ENCODE measurements at places on chromosomes 13 and 19.

DNA sequence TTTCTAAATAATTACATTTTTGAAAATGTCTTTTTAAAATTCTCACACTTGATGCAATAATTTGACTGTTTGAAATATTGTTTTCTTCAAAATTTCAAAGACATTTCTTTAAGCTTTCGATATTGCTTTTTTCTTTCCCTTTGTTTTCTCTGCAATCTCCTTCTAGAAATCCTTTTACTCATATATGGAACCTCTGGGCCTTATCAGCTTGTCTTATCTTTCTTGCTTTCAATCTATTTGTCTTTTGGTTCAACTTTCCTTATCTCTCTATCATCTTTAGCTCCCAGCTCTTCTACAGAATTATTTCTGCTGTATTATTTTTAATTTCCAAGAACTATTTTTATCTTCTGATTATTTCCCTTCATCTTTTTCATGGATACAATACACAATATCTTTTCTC is 80.7 kb upstream of the DIAPH3 start:
- H3K4me3 ChIP-seq = no peak overlapping the region
- no peak overlapping the region for H3K27ac ChIP-seq
- no peaks in the 10 kb centered on the region for H3K36me3 ChIP-seq
- no peaks in the 10 kb centered on the region for H3K27me3 ChIP-seq

DNA sequence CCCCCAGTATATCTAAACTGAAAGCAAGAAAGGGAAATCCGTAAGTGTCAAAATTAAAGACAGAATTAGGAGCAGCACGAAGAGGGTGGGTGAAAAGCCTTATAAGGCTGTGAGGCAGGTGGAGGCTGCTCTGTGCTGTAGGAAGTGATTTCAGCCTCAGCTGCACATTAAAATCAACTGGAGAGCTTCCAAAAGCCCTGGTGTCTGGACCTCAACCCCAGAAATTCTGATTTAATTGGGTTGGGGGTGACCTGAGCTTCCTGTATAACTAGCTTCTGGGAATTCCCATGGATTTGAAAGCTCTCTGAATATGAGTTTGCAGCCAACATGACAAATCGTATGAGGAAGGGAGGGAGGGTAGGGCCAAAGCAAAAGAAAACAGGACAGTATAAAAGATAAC is 242.4 kb upstream of the TMTC4 start:
- H3K4me3 ChIP-seq = no peak overlapping the region
- H3K4me1 ChIP-seq = no peaks in the 10 kb centered on the region
- H3K27ac ChIP-seq = no peak overlapping the region

GRCh38 chr19:37329686-37330085 is 41.2 kb upstream of the ZNF527 start:
- H3K27ac ChIP-seq = no peak overlapping the region
- H3K4me3 ChIP-seq = no peak overlapping the region
- H3K36me3 ChIP-seq = peaks cover 35% of the 10 kb centered on the region
- peaks cover 11% of the 10 kb centered on the region for H3K4me1 ChIP-seq

DNA sequence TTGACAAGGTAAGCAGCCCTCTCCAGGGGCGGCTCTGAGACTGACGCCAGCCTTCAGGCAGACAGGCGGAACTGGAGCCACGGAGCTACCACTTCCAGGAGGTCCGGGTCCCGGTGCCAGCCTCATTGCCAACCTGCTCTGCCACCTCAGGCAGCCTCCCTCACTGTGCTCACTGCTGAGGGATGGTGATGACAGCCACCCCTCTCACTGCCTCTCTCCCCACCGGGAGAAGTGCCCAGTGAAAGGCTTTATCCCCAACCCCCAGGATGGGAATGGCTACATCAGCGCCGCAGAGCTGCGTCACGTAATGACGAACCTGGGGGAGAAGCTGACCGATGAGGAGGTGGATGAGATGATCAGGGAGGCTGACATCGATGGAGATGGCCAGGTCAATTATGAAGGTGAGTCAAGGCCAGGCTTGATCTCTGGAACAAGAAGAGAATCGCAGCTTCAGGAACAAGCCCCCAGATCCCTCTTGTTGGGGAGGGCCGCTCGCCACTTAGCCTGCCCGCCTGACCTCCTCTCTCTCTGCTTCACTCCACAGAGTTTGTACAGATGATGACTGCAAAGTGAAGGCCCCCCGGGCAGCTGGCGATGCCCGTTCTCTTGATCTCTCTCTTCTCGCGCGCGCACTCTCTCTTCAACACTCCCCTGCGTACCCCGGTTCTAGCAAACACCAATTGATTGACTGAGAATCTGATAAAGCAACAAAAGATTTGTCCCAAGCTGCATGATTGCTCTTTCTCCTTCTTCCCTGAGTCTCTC is 7.6 kb downstream of the CALM3 start:
- H3K27me3 ChIP-seq = no peaks in the 10 kb centered on the region
- no peak overlapping the region for H3K27ac ChIP-seq
- peaks cover 64% of the 10 kb centered on the region for H3K36me3 ChIP-seq
- no peak for DNase-seq

GRCh38 chr13:106361621-106362020 is 173.8 kb downstream of the EFNB2 start:
- H3K27ac ChIP-seq = no peak overlapping the region
- no peaks in the 10 kb centered on the region for H3K27me3 ChIP-seq
- H3K4me3 ChIP-seq = no peak overlapping the region
- no peaks in the 10 kb centered on the region for H3K4me1 ChIP-seq
- no peak for DNase-seq

DNA sequence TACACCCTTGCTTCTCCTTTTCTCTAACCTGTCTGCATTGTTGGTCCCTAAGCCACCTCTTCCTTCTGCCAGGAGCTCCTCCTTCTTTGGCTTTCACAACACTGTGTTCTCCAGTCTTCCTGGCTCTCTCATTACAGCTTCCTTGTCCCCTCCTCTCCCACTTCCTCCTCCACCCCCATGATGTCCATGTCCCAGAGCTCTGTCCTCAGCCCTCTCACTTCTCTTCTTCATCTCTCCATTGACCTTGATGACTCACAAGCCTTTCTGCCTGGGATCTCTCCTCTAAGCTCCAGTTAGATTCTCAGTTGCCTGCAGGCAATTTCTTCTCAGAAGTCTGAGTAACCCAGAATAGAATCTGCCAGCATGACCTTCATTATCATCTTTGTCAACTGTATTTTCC is 100.3 kb upstream of the WASF3 start:
- no peak for DNase-seq
- H3K27ac ChIP-seq = no peak overlapping the region
- no peaks in the 10 kb centered on the region for H3K4me1 ChIP-seq

DNA sequence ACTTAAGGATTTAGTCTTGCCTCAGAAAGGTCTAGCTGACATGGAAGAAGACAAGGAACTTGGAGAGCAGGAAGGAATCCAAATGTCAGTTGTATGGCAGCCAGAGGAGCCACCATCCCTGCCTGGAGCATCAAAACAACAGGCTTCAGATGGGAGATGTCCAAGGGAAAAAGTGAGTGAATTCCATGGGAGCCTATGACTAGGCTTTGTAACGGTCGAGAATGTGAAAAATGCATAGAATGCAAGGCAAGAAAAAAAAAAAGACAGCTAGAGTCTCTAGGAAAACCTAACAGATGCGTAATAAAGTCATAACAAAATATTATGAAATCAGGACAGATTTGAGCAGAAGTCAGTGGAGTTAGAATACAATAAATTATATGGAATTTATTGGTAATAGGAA is 183.7 kb upstream of the LSM14A start:
- H3K36me3 ChIP-seq = no peaks in the 10 kb centered on the region
- peaks cover 4% of the 10 kb centered on the region for H3K27me3 ChIP-seq
- H3K4me1 ChIP-seq = no peaks in the 10 kb centered on the region
- H3K27ac ChIP-seq = no peak overlapping the region

DNA sequence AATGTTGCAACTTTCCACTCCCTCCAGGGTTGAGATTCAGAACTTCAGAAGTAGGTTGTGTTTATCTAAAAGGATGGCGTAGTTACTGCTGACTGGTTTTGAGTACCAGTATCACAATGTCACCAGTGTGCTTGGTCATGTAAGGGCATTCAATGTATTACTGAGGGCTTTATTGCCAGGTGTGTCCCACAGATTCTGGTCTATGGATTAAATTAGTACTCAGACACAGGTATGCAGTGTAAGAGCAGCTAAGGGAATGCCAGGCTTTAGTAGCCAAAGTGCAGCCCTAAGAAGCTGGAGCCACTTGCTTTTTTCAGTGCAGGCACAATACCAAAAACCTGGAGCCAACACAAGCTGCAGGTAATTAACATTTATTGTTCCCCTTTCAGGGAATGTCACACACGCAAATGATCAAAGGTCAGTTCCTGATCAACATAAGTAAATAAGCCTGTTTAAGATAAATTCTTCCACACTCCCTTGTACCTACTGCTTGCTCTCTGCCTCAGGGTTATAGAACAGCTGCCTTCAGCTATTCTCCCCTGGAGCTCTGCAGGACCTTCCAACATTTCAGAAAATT is 130.1 kb upstream of the ZNF91 start:
- no peaks in the 10 kb centered on the region for H3K36me3 ChIP-seq
- no peaks in the 10 kb centered on the region for H3K4me1 ChIP-seq
- no peak overlapping the region for H3K27ac ChIP-seq

DNA sequence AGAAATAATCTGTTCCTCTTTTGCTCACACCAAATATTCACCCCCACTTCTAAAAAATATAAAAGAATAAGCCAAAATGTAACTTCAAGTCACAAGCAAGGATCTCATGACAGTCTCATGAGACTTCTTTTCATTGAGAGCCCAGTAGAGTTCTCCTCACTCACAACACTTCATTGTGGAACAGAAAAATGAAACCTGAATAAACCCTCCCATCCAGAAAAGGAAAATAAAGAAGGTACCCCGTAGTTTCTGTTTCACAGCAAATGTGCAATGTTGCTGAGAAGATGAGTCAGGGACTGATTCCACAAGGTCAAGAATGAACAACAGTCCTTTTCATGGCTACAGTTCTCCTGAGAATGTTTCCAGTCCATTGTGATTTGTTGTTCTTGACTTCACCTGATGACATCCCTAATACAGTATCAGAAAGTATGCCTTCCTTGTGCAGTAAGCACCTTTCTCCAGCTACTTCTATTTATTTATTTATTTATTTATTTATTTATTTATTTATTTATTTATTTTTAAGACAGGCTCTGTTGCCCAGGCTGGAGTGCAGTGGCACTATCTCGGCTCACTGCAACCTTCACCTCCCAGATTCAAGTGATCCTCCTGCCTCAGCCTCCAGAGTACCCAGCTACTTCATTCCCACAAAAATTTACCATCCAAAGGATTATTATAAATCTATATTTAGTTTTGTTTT is 6.4 kb upstream of the ZNF841 start:
- H3K27ac ChIP-seq = no peak overlapping the region
- no peak overlapping the region for H3K4me3 ChIP-seq
- no peaks in the 10 kb centered on the region for H3K4me1 ChIP-seq
- H3K27me3 ChIP-seq = peaks cover 5% of the 10 kb centered on the region
- DNase-seq = no peak
- no peaks in the 10 kb centered on the region for H3K36me3 ChIP-seq

DNA sequence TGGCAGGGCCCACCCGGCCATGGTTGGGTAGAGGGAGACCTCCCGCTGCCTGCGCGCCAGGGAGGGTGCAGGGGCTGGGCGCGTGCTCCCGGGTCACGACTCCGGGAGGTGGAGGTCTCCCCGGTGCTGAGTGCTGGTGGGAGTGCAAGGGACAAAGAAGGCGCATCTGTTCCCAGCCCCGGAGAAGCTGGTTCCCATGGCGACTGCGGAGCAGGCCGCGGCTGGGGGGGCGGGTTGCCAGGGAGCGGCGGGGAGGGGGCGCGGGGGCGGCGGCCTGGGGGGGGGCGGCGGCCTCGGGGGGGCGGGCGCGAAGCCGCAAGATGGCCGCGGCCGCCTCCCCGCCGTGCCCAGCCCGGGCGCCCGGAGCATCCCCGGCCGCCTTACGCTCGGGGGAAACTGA is 1.2 kb downstream of the CBARP start:
- peaks cover 40% of the 10 kb centered on the region for H3K27me3 ChIP-seq
- DNase-seq = no peak
- peaks cover 9% of the 10 kb centered on the region for H3K4me1 ChIP-seq

All from T-cell (primary cell).